ENCODE measurements at places on chromosomes 11 and 22. TPM values are rescaled to one million over a fixed set of nuclear protein-coding genes. Genes with fewer than 3 reads are reported as not detected.

The C11orf42 gene
- 1.8 TPM for polyA plus RNA-seq

The NCR3LG1 gene
- polyA plus RNA-seq: 0.62 TPM

GRCh38 chr11:105181100-105181499 lies 41.5 kb upstream of the CARD18 start:
- no peak for DNase-seq

DNA sequence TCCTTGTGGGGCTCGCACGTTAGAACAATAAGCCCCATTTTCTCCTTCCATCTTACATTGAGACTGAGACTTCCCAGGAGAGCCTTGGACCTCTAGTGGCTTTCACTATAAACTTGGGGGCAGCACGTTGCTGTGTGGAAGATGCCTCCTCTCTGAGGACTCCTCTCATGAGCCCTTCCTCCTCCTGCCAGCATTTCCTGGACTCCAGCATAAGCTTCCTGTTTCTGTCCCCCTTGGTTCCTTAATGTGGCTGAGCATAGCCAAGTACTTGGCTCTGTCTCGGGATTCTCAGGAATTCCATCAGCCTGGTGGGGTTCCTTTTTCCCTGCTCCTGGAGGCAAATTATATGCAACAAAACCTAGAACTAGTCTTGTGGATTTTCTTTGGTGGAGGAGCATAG lies 38.8 kb upstream of the UBASH3B start:
- DNase-seq: no peak

- no peak for DNase-seq
These were observed 71.6 kb upstream of the PICALM start for GRCh38 chr11:86140334-86140990.

Measured in right lung (tissue), 10 donors.